ENCODE measurements at places on chromosomes 3 and 15. TPM values are rescaled to one million over a fixed set of nuclear protein-coding genes. Genes with fewer than 3 reads are reported as not detected.
A peak's percentile ranks its signal among the peaks of the same experiment; 100 is the strongest.

The NMNAT3 gene
- total RNA-seq: 5.8 TPM

The PRR20G gene
- total RNA-seq: not detected

The MOBP gene
- total RNA-seq: not detected

GRCh38 chr3:27532426-27533260, 48.5 kb upstream of the SLC4A7 start:
- no peak overlapping the region for H3K27ac ChIP-seq
- H3K27me3 ChIP-seq: no peaks in the 10 kb centered on the region
- H3K4me3 ChIP-seq: no peak overlapping the region
- DNase-seq: no peak

DNA sequence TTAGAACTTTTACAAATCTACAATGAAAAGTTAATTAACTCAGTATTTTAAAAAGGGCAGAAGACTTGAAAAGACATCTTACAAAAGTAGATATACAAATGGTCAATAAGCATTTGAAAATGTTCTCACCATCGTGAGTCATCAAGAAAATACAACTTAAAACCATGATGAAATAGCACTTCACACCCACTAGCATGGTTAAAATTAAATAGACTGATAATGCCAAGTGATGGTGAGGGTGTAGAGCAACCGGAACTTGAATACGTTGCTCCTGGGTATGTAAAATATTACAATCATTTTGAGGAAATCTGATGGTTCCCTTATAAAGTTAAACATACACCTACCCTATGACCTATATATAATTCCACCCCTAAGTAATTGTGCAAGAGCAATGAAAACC, 319.8 kb upstream of the UMPS start:
- H3K4me3 ChIP-seq: no peak overlapping the region
- H3K4me1 ChIP-seq: peaks cover 2% of the 10 kb centered on the region
- DNase-seq: no peak
- H3K36me3 ChIP-seq: peaks cover 2% of the 10 kb centered on the region
- no peak overlapping the region for H3K27ac ChIP-seq
- no peaks in the 10 kb centered on the region for H3K27me3 ChIP-seq

- peak overlapping the region; percentile 85 for H3K27ac ChIP-seq
- H3K4me1 ChIP-seq: peaks cover 16% of the 10 kb centered on the region
- DNase-seq: peak; percentile 89
- H3K36me3 ChIP-seq: no peaks in the 10 kb centered on the region
Measured at GRCh38 chr3:20047976-20048883, 8.0 kb downstream of the KAT2B start.

DNA sequence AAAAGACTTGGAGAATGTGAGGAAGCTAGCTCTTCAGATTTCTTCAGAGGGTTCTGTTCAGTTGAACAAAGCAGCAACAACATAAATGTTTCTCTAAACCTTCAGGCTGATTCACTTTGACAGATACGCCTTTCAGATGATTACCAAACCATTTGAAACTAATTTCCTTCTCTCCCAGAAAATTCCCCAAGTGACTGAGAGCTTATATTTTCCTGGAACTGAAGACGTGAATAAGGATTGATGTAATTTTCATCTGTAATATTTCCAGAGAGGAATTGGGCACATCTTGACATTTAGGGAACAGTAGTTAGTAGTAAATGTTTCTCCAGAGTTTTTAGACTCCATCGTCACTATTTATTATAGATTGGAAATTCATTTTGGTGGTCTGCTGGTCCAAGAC, 108.6 kb upstream of the AADACL2 start:
- peak overlapping the region; percentile 62 for H3K27ac ChIP-seq
- H3K4me3 ChIP-seq: no peak overlapping the region
- DNase-seq: peak; percentile 97

DNA sequence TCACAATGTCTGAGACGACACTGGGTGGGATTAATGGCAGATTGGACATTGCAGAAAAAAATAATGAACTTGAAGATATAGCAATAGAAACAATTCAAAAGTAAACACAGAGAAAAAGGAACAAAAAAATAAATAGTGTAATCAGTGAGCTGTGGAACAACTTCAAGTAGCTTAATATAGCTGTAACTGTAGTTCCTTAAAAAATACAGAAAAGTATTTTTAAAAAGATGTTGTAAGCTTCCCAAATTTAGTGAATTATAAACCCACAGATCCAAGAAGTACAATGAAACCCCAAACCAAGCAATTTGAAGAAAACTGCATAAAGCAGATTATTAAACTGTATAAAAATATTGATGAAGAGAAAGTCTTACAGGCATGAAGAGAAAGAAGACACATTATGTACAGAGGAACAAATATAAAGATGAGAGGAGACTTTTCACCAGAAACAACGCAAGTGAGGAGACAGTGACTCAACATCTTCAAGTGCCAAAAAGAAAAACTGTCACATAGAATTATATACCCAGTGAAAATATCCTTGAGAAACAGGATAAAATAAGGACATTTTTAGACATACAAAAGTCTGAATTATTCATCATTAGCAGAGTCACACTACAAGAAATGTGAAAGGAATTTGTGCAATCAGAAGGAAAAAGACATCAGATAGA, 176.4 kb downstream of the NFKBIZ start:
- H3K36me3 ChIP-seq: no peaks in the 10 kb centered on the region
- H3K27ac ChIP-seq: no peak overlapping the region
- H3K27me3 ChIP-seq: no peaks in the 10 kb centered on the region
- H3K4me1 ChIP-seq: no peaks in the 10 kb centered on the region
- DNase-seq: peak; percentile 8
- H3K4me3 ChIP-seq: no peak overlapping the region

- no peaks in the 10 kb centered on the region for H3K36me3 ChIP-seq
- no peaks in the 10 kb centered on the region for H3K4me1 ChIP-seq
- no peak overlapping the region for H3K27ac ChIP-seq
- no peaks in the 10 kb centered on the region for H3K27me3 ChIP-seq
- H3K4me3 ChIP-seq: no peak overlapping the region
- DNase-seq: no peak
Measured at GRCh38 chr3:39590806-39591205, 123.3 kb downstream of the MOBP start.

GRCh38 chr3:122183893-122184590, 574 bp downstream of the CASR start:
- peaks cover 3% of the 10 kb centered on the region for H3K4me1 ChIP-seq
- peaks cover 26% of the 10 kb centered on the region for H3K27me3 ChIP-seq
- DNase-seq: no peak
- no peak overlapping the region for H3K27ac ChIP-seq

DNA sequence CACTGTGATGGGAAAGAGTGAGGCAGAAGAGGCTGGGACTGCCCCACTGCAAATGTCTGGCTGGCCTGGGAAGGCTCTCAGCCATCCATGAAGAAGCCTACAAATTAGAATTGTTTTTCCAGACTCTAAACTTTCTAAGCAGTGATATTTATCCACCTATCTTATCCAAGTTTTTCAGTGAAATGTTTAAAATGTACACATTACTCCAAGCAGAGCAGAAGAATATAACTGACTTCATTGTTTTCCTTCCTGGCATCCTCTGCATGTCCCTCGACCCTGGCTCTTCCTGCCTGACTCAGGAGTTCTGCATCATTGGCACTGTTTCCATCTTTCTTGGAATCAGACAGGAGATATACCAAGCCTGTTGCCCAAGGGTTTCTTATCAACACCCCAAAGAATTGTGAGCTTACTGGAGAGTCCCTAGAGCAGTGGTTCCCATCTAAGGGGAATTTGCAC, 401.5 kb upstream of the PROK2 start:
- H3K4me1 ChIP-seq: peaks cover 15% of the 10 kb centered on the region
- DNase-seq: peak; percentile 63
- H3K27ac ChIP-seq: no peak overlapping the region
- no peaks in the 10 kb centered on the region for H3K36me3 ChIP-seq
- H3K27me3 ChIP-seq: no peaks in the 10 kb centered on the region
- no peak overlapping the region for H3K4me3 ChIP-seq
